ENCODE measurements at places on chromosomes 16 and 17.

DNA sequence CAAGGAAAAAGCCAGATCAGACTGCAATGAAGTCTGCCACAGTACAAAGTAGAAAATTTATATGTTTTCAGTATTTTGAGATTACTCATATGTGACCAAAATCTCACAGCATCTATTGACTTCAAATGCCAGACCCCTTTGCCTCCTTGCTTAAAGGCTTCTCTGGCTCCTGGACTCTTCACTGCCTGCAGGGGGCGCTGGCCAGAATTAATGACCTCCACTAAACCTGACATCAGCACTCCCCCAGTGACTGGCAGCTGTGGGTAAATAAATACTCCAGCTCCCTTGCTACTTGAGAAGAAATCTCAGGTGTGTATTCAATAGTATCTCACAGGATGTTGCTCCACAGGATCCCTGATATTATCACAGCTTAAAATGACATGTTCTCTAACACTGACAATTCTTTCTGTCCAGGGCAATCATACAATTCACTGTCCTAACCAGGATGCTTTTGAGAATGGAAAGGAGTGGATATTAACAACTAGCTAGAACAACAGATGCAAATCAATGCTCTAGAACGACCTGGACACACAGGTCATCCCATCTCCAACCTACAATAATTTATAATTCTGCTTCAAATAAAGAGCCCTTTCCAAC, 4.0 kb downstream of the BECN1 start:
- peak; percentile 35 for DNase-seq

DNA sequence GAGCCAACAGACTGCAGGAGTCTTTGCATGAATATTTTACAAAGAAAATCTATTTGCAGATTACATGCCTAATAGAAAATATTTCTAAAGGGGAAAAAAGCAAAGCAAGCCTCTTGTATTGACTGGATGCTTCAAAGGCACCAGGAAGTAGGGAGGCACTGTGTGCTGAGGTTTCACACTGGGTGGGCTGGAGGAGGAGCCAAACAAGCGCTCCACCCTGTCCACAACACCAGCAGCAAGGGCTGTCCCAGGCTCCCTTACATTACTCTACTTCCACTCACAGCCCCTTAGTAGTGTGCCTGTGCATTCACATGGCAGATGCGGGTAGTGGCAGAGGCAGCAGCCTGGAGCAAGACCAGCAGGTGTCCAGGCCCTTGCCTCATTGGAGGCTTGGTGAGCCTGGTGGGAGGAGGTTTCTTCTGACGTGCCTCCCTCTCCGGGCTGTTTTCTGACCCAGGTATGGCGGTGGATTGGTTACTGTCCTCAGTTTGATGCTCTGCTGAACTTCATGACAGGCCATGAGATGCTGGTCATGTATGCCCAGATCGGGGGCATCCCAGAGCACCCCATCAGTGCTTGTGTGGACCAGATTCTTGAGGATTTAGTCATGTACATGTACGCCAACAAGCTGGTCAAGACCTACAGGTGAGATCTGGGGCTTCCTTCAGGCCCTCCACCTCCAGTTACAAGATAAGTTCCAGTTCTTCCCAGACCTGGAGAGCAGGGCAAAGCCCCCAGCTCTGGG, 7.0 kb upstream of the CCNF start:
- DNase-seq: no peak

- DNase-seq: no peak
Measured at GRCh38 chr17:49108318-49108717, 24.3 kb upstream of the B4GALNT2 start.

DNA sequence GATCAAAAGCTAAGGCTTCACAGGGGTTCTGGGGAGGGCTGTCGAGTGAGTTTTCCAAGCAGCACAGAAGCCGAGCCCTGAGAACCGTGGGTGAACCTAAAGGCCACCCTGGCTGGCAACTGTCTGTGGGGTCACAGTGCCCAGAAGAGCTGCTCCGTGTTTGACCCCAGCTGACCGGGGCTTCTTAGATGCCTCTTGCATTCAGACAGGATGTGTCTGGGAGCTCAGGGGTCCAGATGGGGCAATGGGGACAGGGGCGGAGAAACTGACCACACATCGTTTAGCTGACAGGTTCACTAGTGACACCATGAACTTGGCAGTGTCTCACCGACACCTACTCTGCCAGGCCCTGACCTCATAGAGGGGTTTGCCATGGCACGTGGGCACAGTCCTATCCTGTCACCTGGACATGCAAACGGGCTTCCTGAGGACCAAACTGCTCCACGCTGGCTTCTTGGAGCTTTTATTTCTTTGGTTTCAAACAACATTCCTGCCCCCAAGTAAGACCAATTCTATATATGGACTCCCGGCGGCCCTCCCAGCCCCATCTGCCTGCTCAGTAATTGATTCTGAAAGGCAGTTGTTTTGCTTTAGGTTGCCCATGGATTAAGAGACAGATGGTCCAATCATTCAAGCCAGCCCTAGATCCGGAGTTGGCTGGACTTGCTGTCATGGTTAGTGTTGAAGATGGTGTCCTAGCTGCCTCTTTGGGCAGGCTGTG, 22.2 kb downstream of the WSCD1 start:
- DNase-seq: no peak

DNA sequence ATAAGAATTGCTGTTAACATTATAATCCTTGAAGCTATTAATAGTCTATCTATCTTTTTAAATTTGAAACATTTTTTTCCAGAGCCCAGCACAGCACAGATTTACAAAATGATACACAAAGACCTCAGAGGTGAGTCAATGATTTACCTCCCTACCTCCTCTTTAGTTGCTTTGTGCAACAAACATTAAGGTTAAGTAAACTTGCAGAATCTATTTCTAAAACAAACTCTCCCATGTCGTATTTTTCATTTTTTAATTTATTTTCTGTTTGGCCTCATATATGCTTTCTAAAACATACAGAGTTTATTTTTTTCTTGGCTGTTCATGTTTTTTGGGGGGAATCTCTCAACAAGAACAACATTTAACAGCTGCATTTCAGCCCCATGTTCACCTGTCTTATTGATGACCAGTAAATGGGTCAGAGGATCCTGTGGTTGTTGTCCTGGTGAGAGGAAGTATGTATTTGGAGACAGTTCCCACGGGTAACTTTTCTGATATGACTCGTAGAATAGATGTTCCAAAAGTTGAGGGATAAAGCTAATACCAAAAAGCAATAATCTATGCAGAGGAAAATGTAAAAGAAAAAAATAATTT, 42.6 kb downstream of the ABCA9 start:
- DNase-seq: no peak

DNA sequence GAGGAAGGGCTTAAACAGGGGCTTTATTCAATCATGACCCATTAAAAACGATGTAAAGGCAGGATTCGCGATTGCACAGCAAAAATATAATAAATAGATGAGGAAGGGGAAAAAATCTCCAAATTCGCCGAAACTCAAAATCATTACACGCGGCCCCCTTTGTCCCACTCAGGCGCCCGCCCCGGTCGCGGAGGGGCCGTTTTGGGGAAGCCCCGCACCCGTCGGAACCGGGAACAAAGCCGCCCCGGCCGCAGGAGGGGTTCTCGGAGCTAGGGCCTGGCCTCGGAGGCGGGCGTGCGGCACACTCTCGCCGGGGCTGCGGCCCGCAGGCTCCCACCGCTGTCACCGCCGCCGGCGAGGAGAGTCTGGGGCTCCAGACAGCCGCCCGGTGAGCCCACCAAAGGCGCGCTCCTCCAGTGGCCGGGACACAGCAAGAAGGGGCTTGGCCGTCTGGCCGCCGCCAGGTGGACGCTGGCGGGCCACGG, 521 bp downstream of the C16orf87 start:
- no peak for DNase-seq

DNA sequence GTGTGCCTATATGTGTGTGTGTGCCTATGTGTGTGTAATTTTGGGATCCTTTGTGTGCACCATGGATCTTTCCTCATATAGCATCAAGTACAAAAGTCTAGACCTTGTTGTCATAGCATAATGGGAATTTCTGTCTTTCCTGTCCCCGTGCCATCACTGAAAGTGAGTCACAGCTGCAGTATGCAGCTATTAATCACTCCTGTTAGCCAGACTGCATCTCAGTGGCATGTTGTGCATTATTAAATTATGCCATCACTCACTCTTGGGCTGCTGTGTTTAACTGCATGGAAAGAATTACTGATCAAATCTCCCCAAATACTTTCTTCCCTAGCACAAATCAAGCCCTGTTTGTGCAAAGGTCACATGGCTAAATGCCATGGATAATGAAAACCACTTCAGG, 92.4 kb downstream of the CBLN1 start:
- no peak for DNase-seq

GRCh38 chr16:54422159-54422558, 135.6 kb upstream of the IRX3 start:
- no peak for DNase-seq

GRCh38 chr16:11670171-11671131, 2.2 kb downstream of the SNN start:
- no peak for DNase-seq

- no peak for DNase-seq
Measured at GRCh38 chr17:30021708-30022317, 80.4 kb downstream of the EFCAB5 start.

- DNase-seq: peak; percentile 99
Measured at GRCh38 chr16:52318302-52319009, 228.5 kb downstream of the TOX3 start.

- DNase-seq: no peak
Measured at GRCh38 chr17:27324771-27325339, 30.9 kb downstream of the WSB1 start.

DNA sequence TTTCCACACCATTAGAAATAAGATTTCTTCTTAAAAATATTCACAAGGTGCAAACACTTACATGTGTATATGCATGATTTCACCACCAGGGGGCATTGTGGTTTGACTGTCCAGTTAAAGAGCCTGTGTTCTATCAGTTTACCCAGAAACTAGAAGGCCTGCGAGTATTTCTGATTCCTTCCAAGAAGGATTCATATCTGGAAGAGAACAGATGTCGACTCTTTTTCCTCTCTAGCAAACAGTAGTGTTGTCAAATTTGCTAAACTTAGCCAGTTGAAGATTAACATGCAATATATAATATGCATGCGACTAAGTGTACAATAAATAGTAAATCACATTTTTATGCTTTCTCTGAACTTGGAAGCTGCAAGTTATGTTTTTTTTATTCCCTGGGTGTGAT, 404.1 kb downstream of the WWOX start:
- no peak for DNase-seq

GRCh38 chr17:33112763-33113162, 121.1 kb downstream of the SPACA3 start:
- no peak for DNase-seq

DNA sequence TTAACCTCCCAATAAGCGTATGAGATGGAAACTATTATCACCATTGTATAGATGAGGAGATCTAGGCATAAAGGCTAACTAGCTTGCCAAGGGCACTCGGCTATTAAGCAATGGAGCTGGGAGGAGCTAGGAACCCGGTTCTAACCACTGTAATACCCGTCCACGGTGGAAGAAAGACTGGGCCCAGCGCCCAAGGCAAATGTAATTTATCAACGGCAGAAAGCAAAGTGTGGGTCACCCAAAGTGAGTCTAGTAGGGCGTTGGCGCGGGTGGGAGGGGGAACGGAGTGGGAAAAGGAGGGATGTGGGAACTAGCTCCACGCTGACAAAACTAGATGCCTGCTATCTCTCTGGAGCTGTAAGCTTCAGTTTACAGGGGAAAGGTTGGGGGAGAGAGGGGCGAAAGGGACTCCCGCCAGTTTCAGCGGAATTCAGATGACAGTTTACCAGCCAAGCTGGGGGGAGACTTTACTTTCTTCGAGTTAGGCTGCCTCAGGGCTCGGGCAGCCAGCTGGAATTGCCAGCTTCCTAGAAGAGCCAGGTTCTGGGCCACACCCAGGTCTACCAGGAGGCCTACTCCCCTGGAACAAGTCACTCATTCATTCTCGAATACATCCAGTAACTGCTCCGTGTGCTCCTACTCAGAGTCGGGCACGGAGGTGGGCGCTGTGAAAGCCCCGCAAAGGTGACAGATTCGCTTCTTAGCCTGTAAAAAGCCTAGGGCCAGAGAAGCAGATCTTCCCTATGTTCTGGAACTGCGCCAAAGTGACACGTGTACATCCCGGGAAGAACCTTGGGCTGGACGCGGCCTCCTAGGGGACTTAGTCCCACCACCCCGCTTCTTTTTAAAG, 837 bp downstream of the LRRC59 start:
- DNase-seq: peak; percentile 46

- no peak for DNase-seq
Measured at GRCh38 chr17:49548506-49549310, 27.0 kb upstream of the NXPH3 start.

DNA sequence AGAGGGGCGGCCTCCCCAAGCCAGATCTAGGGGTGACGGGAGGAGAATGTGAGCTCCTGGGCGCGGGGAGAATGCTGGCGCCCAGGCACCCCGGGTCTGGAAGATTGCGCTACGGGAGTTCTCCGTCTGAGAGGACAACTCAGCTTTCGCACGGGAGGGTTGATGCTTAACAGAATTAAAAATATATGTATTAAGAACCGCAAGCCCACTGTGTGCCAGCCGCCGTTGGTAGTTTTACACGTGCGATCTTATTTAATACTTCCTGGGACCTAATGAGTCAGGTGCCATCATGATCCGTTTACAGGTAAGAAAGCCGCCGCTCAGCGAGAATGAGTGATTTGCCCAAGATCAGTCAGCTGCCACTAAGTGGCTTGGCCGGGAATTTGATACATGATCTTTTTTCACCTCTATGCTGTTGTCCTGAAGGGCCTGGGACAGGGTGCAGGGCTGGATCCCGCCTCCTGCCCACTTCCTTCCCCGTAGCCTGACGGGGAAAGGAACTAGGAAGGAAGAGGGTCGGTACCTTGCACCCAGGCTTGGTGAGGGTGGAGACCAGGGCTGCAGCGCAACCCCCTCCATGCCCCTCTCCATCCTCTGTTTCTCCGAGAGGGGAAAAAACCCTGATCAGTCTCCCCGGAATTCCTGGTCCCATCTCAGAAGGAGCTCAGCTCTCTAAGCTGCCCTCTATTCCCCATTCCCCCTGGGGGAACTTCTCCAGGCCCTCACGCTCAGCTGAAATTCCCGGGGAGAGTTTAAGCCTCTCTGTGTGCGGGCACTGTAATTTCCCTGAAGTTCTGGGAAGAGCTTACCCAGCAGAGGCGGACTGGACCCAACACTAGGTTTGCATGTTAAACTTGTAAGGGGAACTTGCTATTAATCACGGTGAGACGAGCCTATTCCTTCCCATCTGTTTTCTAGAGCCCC, 983 bp downstream of the VAT1L start:
- no peak for DNase-seq

DNA sequence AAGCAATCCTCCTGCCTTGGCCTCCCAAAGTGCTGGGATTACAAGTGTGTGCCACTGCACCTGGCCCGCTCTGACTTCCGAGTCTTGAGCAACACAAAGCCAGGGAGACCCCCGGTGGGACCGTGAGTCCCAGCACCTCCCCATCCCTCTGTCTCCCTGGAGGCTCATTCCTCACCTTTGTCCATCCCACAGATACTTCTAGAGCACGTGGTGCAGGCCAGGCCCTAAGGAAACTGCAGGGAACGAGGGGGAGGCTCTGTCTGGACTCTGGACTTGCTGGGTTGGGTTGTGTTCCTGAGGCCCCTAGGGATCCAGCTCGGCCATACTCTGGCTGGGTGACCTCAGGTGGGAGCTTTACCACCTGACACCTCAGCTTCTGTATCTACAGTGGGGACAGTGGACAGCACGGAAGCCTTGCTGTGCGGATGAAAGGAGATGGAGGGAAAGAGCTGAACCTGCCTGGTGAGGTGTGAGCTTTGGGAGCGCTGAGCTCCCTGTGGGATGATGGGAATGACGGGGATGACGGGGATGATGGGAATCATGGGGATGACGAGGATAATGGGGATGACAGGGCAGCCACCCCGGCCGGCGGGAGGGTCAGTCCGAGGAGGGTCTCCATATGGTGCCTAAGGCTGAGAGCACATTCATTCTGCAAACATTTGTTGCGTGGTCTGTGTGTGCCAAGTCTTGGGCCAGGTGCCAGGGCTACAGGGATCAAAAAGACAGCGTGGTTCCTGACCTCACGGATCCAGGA, 26.6 kb downstream of the C16orf74 start:
- DNase-seq: no peak

Measured in NCI-H2171 (cell line).